HL-60 (cell line): ENCODE measurements at places on chromosomes 2 and 18.

DNA sequence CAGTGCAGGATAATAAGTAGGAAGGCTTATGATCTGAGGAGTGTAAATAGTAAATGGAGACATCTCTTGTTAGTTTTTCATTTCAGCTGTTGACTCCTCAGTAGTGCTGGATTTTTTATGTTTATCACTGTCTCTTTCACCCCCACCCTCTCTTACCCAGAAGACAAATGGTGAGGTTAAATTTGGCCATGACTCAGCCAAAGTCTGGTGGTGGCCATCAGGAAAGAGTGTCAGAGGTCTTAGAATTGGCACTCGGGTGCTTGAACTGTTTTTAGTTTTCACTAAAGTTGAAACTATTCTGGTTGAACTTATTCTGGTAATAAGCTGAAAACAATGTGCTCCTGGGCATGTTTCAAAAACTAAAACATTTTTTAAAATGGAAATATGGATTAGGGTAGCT lies 123.3 kb downstream of the FHOD3 start:
- DNase-seq, result no peak

GRCh38 chr18:48351216-48352050 lies 57.8 kb downstream of the ZBTB7C start:
- no peak for DNase-seq

- no peak for DNase-seq
These were observed 1.2 kb downstream of the TFPI start for GRCh38 chr2:187552828-187553681.

DNA sequence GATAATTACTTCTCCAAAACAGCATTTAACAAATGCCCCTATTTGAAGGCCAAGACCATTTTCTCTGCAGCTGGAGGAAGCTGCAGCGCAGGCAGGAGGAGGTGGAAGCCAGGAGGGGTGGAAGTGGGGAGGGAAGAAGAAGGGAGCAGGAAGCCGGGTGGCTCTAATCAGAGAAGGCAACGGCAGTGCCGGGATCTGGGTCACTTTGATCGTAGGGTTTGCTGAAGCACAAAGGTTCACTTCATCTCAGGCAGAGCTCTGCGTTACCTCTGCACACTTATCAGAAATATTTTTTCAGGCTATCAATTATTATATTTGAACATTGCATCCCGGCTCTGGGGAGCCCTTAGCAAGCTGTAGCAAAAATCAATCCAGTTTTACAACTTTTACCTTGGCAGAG lies 315.8 kb upstream of the POU3F3 start:
- DNase-seq, result no peak

DNA sequence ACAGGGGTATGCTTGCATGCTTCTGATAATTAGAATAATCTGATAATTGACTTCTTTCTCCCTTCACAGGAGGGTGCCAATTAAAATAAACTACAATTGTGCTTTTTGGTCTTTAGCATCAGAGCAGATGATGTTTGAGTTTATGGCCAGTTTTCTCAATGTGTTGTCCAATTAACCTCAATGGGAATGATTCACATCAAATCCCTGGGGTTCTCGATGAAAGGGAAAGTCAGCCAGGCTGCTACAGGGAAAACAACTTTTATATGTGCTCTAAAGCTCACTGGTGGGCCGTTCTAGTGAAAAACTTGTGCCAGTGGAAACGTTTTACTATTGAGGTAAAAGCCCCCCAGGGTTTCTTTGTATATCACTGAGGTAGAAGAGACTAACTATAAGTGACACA lies 887.3 kb upstream of the CRIM1 start:
- no peak for DNase-seq
